Smooth muscle cell of trachea (primary cell): ENCODE measurements at places on chromosomes 5 and 9. TPM values are rescaled to one million over a fixed set of nuclear protein-coding genes. Genes with fewer than 3 reads are reported as not detected.

Gene NUTM2F
- not detected in 2 replicates for total RNA-seq

Gene GPR107
- total RNA-seq, result 31.1 and 37.2 TPM in 2 replicates

Gene WDR38
- total RNA-seq, result not detected in 2 replicates

Gene ECM2
- 5.7 and 6.1 TPM in 2 replicates for total RNA-seq

Gene SHISAL2B
- total RNA-seq, result not detected in 2 replicates

Gene ANKRD18A
- 7.0 TPM in 1 of 2 replicates, not detected in the other for total RNA-seq

Gene EFNA5
- total RNA-seq, result 3.8 and 5.8 TPM in 2 replicates

Gene NR5A1
- not detected in 2 replicates for total RNA-seq

Gene SPATA31E1
- not detected in 2 replicates for total RNA-seq

Gene NSMF
- 20.4 and 32.7 TPM in 2 replicates for total RNA-seq

Gene WASHC1
- 5.4 and 10.3 TPM in 2 replicates for total RNA-seq

Gene CSF1R
- total RNA-seq, result under 0.01 and 0.17 TPM in 2 replicates

Gene TRIM36
- 0.29 and 0.33 TPM in 2 replicates for total RNA-seq

Gene PCDHAC2
- total RNA-seq, result under 0.01 TPM in 1 of 2 replicates, not detected in the other

Gene RASEF
- 0.44 and 0.50 TPM in 2 replicates for total RNA-seq

Gene GRM6
- total RNA-seq, result not detected in 2 replicates

Gene TMEM215
- not detected in 2 replicates for total RNA-seq

Gene DDX4
- total RNA-seq, result under 0.01 TPM in 1 of 2 replicates, not detected in the other

Gene LCP2
- not detected in 2 replicates for total RNA-seq

Gene ACSL6
- total RNA-seq, result 0.66 TPM in 1 of 2 replicates, not detected in the other

Gene FOXD4L3
- total RNA-seq, result not detected in 2 replicates

Gene MCTP1
- total RNA-seq, result 4.8 and 15.7 TPM in 2 replicates

Gene SPATA6L
- total RNA-seq, result 0.15 and 0.17 TPM in 2 replicates

Gene TMED7
- 109 and 143 TPM in 2 replicates for total RNA-seq

Gene SLC4A9
- not detected in 2 replicates for total RNA-seq

Gene BRINP1
- under 0.01 TPM in 2 replicates for total RNA-seq

Gene TSSK1B
- total RNA-seq, result 0.15 and 0.50 TPM in 2 replicates

Gene HMCN2
- total RNA-seq, result under 0.01 and 0.17 TPM in 2 replicates

Gene SLCO6A1
- total RNA-seq, result not detected in 2 replicates

Gene PAEP
- not detected in 2 replicates for total RNA-seq
